Adrenal gland (tissue), 19 donors: ENCODE measurements at places on chromosomes 16 and 17. TPM values are rescaled to one million over a fixed set of nuclear protein-coding genes. Genes with fewer than 3 reads are reported as not detected.
A peak's percentile ranks its signal among the peaks of the same experiment; 100 is the strongest.

- no peak for DNase-seq
These were observed 28.3 kb downstream of the ZNF276 start for GRCh38 chr16:89749637-89750036.

GRCh38 chr16:84370723-84371552, 2.6 kb downstream of the ATP2C2 start:
- no peak for DNase-seq

GRCh38 chr16:83615141-83615952, 192.4 kb upstream of the HSBP1 start:
- DNase-seq = no peak

DNA sequence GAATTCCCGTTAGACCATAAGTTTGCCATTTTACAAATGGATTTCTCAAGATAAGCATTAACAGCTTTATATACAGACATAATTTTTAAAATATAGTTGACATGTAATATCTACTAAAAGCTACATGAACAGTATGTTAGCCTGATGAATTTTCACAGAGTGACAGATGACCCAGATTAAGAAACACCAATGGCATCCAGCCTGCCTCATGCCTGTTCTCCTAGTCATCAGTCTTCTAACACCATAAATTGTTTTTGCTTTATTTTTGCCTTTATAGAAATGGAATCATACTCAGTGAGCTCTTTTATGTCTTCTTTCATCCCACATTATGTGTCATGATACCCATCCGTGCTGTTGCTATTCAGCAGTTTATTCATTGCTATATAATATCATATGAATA, 80.0 kb downstream of the ATF7IP2 start:
- no peak for DNase-seq

DNA sequence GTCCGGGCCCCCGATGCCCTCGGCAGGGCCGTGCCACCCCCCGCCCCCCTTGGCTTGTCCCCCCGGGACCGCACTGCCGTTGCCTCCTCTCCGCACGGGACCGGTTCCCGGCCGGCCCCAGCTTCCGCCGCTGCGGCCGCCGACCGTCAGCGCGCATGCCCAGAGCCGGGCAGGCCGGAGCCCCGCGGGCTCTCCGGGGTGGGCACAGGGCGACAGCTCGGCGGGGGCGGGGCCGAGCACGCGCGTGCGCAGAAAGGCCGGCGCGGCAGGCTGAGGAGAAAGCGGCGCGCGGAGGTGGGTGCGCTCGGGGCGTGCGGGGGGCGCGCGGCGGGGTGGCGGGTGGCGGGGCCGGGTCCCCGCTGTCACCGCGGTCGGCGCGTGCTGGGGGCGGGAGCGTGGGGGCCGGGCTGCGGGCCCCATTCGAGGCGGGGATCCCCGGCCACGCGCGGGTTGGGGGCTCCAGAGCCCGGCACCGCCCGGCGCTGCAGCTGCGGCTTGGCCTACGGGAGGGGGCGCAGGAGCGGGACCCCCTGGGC, at the start of gene TBC1D24:
TSS of gene TBC1D24 (plus strand) at position 251 of the 536 bp plus-strand sequence. CDS start 21,022 bp downstream, outside the sequence.
- peak; percentile 82 for DNase-seq

DNA sequence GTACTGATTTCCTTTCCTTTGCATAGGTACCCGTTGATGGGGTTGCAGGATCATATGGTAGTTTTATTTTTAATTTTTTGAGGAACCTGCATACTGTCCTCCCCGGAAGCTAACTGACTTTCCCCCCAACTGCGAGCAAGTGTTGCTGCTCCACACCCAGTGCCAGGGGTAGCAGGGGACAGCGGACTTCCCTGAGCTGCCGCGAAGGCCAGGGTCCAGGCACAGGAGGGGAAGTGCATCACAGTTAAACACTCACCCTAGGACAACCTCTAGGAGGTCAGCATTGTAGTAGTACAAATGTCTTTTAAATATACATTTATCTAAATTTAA, 201.7 kb downstream of the NPIPB11 start:
- DNase-seq = no peak

GRCh38 chr16:85201574-85201973, 89.3 kb upstream of the CIBAR2 start:
- no peak for DNase-seq

GRCh38 chr17:37187262-37187661, 188.5 kb upstream of the C17orf78 start:
- DNase-seq = no peak

FLII gene
- 319 TPM for total RNA-seq

TEX19 gene
- not detected for total RNA-seq

PRAC2 gene
- not detected for total RNA-seq

KRT33B gene
- total RNA-seq = not detected

DRC3 gene
- 4.7 TPM for total RNA-seq

TBC1D3E gene
- not detected for total RNA-seq

KIF2B gene
- not detected for total RNA-seq

NETO2 gene
- total RNA-seq = 10.9 TPM

KRTAP9-4 gene
- not detected for total RNA-seq

TNRC6C gene
- total RNA-seq = 16.2 TPM

KRT33A gene
- total RNA-seq = not detected

PRR35 gene
- not detected for total RNA-seq

MPO gene
- total RNA-seq = not detected

FBF1 gene
- 31.3 TPM for total RNA-seq

RGS11 gene
- 0.83 TPM for total RNA-seq
